ENCODE measurements at places on chromosomes 4 and X. TPM values are rescaled to one million over a fixed set of nuclear protein-coding genes. Genes with fewer than 3 reads are reported as not detected.

COL25A1 gene
- total RNA-seq: not detected

TLR1 gene
- total RNA-seq: 0.89 TPM

KCND1 gene
- total RNA-seq: 1.2 TPM

BEND2 gene
- not detected for total RNA-seq

UNC5C gene
- total RNA-seq: not detected

LRP2BP gene
- 0.09 TPM for total RNA-seq

DCHS2 gene
- not detected for total RNA-seq

ACTRT1 gene
- not detected for total RNA-seq

ZNF157 gene
- total RNA-seq: not detected

TXK gene
- 0.28 TPM for total RNA-seq

EREG gene
- total RNA-seq: 50.5 TPM

ATP2B3 gene
- 0.10 TPM for total RNA-seq

ERAS gene
- not detected for total RNA-seq
